ENCODE measurements at places on chromosomes 2 and 18.

DNA sequence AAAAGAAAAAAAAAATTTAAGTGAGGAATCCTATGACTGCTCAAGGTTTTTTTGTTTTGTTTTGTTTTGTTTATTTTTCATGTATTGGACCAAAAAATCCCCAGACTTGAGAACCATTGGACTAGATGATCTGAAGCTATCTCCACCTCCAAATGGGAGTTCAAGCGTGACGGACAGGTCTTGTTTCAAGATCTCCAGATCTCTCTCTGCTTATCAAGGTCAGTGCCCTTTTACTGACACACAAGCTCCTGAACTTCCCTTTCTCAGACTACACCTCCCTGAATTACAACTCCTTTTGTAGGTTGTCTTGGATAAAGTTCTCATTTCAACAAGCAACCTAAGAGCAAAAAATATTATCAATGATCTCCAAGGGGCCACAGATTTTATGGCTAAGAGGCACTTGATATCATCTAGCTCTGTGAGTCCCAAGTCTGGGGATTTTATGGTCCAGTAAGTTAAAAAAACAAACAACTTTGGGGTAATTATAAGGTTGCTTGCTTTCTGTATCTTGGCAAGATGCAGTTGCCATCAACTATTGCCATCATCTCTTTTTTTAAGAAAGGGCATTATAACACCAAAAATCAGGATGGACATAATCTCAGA, 396.0 kb upstream of the ATP5MC3 start:
- DNase-seq = no peak

DNA sequence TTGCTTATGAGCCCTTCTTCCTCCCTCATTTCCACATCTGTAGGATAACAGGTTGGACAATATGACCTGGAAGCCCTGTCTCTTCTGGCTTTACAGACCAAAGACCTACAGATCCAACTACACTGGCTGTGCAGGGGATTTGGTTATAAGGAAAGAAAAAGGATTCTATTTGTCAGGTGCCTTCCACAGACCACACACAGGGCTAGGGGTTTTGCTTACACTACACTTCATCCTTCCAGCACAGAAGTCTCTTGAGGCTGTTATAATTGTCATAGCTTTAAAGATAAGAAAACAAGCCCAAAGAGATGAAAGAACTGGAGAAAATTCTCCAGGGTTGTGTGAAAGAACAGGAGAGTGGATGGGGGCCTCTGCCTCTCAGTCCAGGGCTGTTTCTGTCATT, 302.6 kb downstream of the MYCN start:
- no peak for DNase-seq

GRCh38 chr18:25896956-25897355, 193.5 kb downstream of the SS18 start:
- DNase-seq = no peak

GRCh38 chr2:148675708-148676107, 31.2 kb downstream of the EPC2 start:
- DNase-seq = no peak

- no peak for DNase-seq
These were observed 136.2 kb upstream of the ARHGAP28 start for GRCh38 chr18:6593142-6593885.

GRCh38 chr18:8011361-8011760, 444.2 kb downstream of the PTPRM start:
- no peak for DNase-seq

- no peak for DNase-seq
These were observed 71.1 kb downstream of the DYSF start for GRCh38 chr2:71524476-71524875.

GRCh38 chr2:187594801-187595200, 40.6 kb upstream of the TFPI start:
- no peak for DNase-seq

GRCh38 chr2:8740136-8740535, 58.3 kb downstream of the ID2 start:
- no peak for DNase-seq

All from hematopoietic multipotent progenitor cell treated with erythropoietin and hydrocortisone succinate and interleukin-3 and kit ligand, for 4 days (in vitro differentiated cells).